HS-27A (cell line): ENCODE measurements at places on chromosomes 11 and 22.

DNA sequence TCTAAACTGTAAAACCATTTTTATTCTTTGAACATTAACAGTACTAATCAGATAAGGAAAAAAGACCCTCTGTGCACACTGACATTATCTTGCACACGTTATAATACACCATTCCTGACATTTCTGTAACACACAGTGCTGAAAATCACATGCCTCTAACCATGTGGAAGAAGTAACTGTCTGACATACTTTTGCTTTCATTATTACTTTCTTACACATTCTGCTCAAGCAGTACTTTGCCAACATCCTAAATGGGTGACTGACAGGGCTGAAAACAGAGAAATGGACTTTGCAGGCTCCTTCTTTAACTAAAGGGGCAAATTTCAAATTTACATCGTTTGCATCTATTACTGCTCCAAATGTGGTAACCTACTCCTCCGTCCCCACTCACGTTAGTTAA, 22.8 kb upstream of the TP53AIP1 start:
- DNase-seq = no peak

- DNase-seq = no peak
Measured at GRCh38 chr11:87012089-87012488, 25.6 kb upstream of the TMEM135 start.

DNA sequence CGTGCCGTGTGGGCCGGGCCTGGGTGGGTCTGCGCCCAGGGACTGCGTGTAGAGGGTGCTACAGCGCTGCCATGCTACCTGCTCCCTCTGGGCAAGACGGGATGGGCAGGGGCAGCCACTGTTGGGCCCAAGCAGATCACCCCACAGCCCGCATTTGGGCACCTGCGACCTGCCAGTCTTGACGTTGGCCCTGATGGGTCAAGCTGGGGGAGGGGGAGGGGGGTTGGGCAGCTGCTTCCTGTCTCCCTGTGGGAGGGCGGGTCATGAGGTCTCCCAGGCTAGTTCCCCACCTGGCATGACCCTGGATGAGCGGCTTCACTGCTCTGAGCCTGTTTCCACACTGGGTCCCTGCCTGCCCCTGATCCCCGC, 2.8 kb upstream of the RPS19BP1 start:
- DNase-seq = no peak

DNA sequence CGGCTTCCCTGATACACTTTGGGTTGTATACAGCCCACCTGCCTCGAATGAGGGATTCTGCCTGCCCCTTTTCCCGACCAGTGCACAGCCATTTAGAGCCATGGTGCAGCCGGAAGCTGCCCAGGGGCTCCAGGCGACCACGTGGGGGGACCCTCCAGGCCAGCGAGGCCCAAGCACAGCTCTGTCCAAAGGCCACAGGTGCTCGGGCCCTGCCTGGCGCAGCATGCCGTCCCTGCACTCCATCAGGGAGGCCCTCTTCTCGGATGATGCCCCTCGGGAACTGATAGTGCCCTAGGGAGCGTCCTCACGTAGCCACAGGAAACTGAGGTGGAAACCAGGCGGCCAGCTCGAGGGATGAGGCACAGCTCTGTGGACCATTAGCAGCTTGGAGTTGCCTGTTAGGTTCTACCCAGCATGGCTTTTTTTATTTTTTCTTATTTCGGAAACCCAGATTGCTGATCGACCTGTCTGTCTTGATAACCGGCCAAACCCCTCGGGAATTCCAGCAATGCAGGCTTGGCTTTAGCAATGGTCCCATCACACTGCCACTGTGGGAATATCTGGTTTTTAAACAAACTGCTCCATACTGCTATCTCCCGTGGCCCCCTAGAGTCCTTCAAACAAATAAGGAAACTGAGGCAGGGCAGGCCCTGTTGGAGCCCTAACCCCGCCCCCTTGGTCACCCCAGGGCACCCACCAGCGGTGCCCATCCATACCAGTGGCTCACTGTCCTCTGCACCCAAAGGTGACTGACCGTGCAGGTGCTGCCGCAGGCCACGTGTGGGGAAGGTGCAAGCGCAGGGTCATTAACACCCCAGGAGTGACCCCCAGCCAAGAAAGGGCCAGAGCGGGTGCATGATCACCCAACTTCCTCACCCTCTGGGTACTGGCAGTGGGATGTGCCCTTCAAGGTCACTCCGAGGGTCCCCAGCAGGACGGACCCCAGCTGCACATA, 8.0 kb downstream of the ANO1 start:
- DNase-seq = no peak

DNA sequence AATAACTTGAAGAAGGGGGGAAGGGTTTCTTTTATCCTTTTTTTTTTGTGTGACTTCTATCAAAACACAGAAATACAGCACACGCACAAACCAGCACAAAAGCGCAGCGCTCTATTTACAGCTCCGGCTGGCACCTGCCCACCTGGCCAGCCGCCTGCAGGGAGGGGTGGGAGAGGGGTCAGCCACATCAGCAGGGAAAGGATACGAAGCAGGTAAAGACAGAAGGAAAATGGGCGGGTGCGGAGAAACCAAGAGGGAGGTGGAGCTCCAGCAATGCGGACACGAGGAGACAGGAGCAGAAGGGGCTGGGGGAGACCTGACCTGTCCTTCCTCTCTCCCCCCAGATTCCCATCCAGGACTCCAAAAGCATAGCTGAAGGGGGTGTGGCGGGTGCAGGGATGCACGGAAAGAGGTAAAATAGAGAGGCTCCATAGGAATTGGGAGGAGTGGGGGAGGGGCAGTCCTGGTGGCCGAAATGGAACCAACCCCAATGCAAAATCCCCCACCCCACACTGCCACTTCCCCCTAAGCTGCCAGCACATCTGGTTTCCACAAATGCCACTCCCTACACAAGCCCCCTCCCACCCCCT, 14.1 kb downstream of the CXCR5 start:
- DNase-seq = no peak

- DNase-seq = no peak
Measured at GRCh38 chr22:48981371-48982061, 846.2 kb downstream of the BRD1 start.
